ENCODE measurements at places on chromosomes 7 and 10.

DNA sequence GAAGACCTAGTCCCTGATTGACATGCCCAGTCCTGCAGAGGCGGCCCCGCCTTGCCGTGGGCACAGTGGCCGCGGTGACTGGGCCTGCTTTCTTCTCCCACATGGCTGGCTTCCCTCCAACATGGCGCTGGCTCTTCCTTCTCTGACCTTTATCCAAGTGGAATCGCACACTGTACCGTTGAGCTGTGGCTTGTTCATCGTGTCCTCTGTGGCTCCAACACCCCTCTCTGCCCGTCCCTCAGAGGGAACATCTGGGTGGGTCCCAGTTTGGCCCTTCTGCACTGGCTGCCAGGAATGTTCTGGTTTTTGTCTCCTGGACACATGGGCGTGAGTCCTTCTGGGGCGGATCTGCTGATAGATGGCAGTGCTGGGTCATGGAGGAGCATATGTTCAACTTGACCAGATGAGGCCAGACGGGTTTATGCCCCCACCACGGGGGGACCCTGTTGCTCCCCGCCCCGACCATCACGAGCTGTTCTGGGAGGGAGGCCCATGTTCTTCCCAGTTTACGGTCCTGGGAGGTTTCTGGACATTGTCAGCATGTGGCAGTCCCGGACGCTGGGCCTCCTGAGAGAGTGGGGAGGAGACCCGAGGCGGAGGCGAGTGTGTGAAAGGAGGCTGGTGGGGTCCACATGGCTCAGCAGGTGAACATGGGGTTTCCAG, 63.5 kb downstream of the LHPP start:
- DNase-seq = no peak

DNA sequence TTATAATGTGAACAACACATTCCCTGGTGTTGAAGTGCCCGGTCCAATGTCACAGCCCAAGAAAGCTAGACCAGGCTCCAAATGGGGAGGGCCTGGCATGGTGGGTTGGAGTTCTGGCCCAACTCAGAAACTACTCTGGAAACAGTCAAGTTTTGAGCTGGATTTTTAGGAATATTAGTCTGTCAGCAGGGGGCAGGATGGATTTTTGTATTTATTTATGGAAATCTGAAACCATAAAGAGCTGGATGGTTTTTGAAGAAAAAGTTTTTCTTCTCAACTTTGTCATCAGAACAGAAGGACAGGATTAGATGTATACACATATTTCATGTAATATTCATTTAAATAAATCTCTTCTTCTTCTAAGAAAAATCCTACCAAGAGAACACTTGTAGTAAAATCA, 97.5 kb downstream of the POU6F2 start:
- DNase-seq = no peak

DNA sequence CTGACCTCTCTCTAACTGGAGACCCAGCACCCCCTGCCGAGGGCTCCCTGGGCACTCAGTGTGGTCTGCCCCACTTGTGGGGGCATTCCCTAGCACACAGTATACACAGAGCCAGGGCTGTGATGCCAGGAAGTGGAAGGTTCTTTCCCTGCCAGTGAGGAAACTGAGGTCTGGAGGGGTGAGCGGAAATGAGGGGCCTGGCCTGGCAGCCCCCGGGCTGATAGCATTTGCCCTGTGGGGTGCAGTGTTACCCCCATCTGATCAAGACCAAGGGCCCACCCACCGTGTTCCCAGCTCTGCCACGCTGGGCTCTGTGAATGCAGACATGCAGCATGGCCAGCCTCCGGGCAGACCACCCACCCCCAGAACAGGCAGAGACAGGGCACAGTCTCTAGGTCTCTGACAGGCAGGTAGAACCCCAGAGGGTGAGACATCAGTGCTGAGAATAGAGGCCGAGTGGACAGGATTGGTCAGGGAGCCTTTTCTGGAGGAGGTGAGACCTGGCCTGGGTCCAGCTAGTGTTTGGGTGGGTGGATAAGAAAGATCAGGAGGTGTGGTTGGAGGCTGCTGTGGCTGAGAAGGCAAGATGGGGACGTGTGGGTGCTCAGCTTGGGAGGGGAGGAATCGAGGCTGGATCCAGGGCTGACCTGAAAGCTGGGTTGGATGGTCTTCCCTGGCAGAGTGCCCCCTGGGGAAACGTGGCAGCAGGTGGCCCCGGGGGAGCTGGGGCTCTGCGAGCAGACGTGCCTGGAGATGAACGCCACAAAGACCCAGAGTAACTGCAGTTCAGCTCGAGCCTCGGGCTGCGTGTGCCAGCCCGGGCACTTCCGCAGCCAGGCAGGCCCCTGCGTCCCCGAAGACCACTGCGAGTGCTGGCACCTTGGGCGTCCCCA, 10.8 kb upstream of the ZNF862 start:
- no peak for DNase-seq

DNA sequence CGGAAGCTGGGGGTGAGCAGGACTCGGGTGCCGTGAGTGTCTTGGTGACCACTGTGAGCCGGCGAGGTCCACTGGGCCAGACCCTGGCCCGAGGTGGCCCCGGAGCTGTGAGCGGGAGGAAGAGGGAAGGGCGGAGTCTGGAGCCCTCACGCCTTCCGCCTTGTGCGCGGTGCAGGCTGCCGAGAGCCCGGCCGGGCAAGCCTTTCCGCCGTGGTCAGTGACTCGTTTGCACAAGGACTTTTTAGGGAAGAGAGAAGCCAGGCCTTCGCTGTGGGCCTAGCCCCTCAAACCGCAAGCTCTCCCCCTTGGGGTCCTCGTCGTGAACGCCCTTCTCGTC, 40.9 kb upstream of the ZNF32 start:
- DNase-seq = no peak

GRCh38 chr10:6840766-6841165, 260.7 kb upstream of the PRKCQ start:
- no peak for DNase-seq

Measured in BJ (cell line).